ENCODE measurements at places on chromosomes 6 and 20. TPM values are rescaled to one million over a fixed set of nuclear protein-coding genes. Genes with fewer than 3 reads are reported as not detected.

Gene MRPL18
- 62.9 TPM for total RNA-seq

Gene OTOR
- total RNA-seq = not detected

Gene EDN3
- not detected for total RNA-seq

Gene AMD1
- 81.2 TPM for total RNA-seq

Gene ATP6V1G2
- total RNA-seq = 2.0 TPM

Gene BMP6
- total RNA-seq = 3.7 TPM

Gene RSPH3
- total RNA-seq = 6.6 TPM

Measured in uterine smooth muscle cell (primary cell).